Activated T-helper 2 cell treated with anti-CD3 and anti-CD28 coated beads, Interferon-gamma antibody, Interleukin-2, Interleukin-4, amounts not matched to agents 10 μg/mL and 5 μg/mL and 100 μg/mL, durations not matched to agents 14 hours and 24 hours and 36 hours (primary cell): ENCODE measurements at places on chromosomes 12 and 14.

DNA sequence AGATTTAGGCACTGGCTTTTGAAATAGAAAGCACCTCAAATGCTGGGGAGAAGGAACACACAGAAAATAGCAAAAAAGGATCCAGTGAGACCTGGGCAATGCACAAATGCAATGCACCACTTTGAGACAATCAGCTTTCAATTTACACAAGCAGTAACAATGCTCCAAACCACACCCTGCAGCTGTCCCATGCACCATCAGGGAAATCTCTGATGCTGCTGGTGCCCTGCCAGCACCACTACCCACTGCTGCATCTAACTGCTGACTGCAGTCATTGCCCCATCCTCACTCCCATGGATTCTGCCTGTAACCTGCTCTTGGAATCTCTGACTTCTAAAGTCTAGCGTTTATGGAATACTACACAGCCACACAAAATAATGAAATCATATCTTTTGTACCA is 21.0 kb upstream of the HMGA2 start:
- H3K27me3 ChIP-seq = peaks cover 14% of the 10 kb centered on the region
- no peaks in the 10 kb centered on the region for H3K4me1 ChIP-seq
- no peak overlapping the region for H3K27ac ChIP-seq
- no peaks in the 10 kb centered on the region for H3K36me3 ChIP-seq

GRCh38 chr12:10783252-10783651 is 19.2 kb downstream of the TAS2R7 start:
- no peak overlapping the region for H3K27ac ChIP-seq
- DNase-seq = no peak
- H3K4me3 ChIP-seq = no peak overlapping the region

DNA sequence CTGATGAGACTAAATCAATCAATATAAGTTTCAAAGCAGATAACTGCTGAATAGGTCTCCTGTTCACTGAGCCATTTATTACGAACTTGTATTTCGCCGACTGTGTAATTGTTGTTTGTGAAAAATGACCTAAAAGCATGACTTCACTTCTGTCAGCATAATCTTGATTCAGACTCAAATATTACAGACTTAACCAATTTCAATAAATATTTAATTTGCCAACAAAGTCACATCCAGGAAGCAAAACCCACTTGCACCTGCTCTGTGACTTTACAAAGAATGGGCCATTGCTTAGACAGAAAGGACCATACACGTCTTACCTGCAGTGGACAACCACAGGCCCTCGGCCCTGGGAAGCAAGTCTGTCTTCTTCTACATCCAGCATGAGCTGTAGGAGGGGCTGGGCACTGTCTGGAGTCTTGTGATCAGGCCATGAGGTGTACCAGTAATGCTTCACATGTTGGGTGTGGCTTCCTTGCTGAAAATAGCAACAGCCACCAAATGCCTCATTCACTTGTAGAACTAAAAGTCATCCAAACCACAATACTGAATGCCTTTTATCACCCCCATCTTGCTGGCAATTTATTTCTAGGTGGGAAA is 23.5 kb upstream of the PTPRB start:
- no peaks in the 10 kb centered on the region for H3K36me3 ChIP-seq
- no peak overlapping the region for H3K4me3 ChIP-seq
- H3K4me1 ChIP-seq = peaks cover 2% of the 10 kb centered on the region
- no peak overlapping the region for H3K27ac ChIP-seq
- peaks cover 4% of the 10 kb centered on the region for H3K27me3 ChIP-seq

- no peak overlapping the region for H3K27ac ChIP-seq
- no peak overlapping the region for H3K4me3 ChIP-seq
- H3K36me3 ChIP-seq = peaks cover 3% of the 10 kb centered on the region
- DNase-seq = no peak
- no peaks in the 10 kb centered on the region for H3K27me3 ChIP-seq
- no peaks in the 10 kb centered on the region for H3K4me1 ChIP-seq
These were observed 99.5 kb downstream of the KIF26A start for GRCh38 chr14:104237651-104238423.

DNA sequence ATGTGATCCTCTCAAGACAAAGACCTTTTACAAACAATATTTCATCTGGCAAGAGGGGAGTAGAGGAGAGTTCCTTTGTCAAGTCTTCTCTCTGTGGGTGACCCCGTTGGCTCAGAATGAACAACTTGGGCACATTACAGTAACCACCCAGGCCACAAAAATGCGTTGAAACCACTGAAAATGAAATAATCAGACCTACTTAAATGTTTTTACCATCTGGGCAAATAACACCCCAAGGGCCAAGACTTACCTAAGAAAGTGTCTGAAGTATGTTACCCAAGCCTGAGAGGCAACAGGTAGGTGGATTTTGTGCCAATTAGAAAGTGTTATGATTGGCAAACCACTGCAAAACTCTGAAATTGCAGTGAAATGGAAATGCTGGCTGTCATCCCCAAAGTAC is 1.3 kb downstream of the TC2N start:
- peaks cover 84% of the 10 kb centered on the region for H3K4me1 ChIP-seq
- H3K27ac ChIP-seq = peak overlapping the region; percentile 95
- no peak for DNase-seq
- no peaks in the 10 kb centered on the region for H3K27me3 ChIP-seq
- H3K36me3 ChIP-seq = peaks cover 16% of the 10 kb centered on the region
- H3K4me3 ChIP-seq = peak overlapping the region; percentile 89

GRCh38 chr14:85079842-85080730 is 449.9 kb upstream of the FLRT2 start:
- no peaks in the 10 kb centered on the region for H3K4me1 ChIP-seq
- H3K27me3 ChIP-seq = no peaks in the 10 kb centered on the region
- H3K27ac ChIP-seq = no peak overlapping the region
- no peaks in the 10 kb centered on the region for H3K36me3 ChIP-seq
- DNase-seq = no peak

- H3K4me1 ChIP-seq = peaks cover 64% of the 10 kb centered on the region
- no peaks in the 10 kb centered on the region for H3K27me3 ChIP-seq
- DNase-seq = no peak
- peak overlapping the region; percentile 72 for H3K4me3 ChIP-seq
- peak overlapping the region; percentile 77 for H3K27ac ChIP-seq
- peaks cover 58% of the 10 kb centered on the region for H3K36me3 ChIP-seq
These were observed 14.6 kb downstream of the BTG1 start for GRCh38 chr12:92130999-92131398.

- H3K27me3 ChIP-seq = peaks cover 2% of the 10 kb centered on the region
- H3K27ac ChIP-seq = peak overlapping the region; percentile 100
- no peak for DNase-seq
- H3K4me3 ChIP-seq = peak overlapping the region; percentile 98
- peaks cover 22% of the 10 kb centered on the region for H3K36me3 ChIP-seq
These were observed 2.4 kb downstream of the SLC11A2 start for GRCh38 chr12:51023625-51024382.

GRCh38 chr12:98259693-98260092 is 255.7 kb upstream of the TMPO start:
- H3K27me3 ChIP-seq = no peaks in the 10 kb centered on the region
- no peak overlapping the region for H3K27ac ChIP-seq
- H3K4me3 ChIP-seq = no peak overlapping the region
- no peaks in the 10 kb centered on the region for H3K4me1 ChIP-seq
- DNase-seq = no peak

DNA sequence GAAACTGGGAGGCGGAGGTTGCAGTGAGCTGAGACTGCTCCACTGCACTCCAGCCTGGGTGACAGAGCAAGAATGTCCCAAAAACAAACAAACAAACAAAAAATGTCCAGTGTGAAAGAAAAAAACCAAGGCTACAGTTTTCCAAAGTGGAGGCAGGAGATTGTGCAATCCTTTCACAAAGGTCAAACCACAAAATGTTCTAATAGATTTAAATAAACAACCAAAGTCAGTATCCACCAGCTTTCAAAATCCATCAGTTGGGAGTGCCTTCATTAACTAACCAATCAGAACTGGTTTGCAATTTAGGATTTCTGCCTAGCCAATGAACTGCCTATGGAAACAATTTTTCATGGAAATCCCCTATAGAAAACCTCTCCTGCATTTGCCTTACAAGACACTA is 52.3 kb upstream of the TRIM9 start:
- H3K27ac ChIP-seq = no peak overlapping the region
- H3K27me3 ChIP-seq = peaks cover 2% of the 10 kb centered on the region
- no peak overlapping the region for H3K4me3 ChIP-seq
- H3K36me3 ChIP-seq = no peaks in the 10 kb centered on the region
- peaks cover 2% of the 10 kb centered on the region for H3K4me1 ChIP-seq

- H3K27me3 ChIP-seq = no peaks in the 10 kb centered on the region
- peak overlapping the region; percentile 55 for H3K27ac ChIP-seq
- peaks cover 2% of the 10 kb centered on the region for H3K4me1 ChIP-seq
- H3K36me3 ChIP-seq = peaks cover 29% of the 10 kb centered on the region
- no peak for DNase-seq
- no peak overlapping the region for H3K4me3 ChIP-seq
These were observed 34.1 kb downstream of the ACADS start for GRCh38 chr12:120759591-120760348.

- no peaks in the 10 kb centered on the region for H3K27me3 ChIP-seq
- no peak for DNase-seq
- H3K27ac ChIP-seq = no peak overlapping the region
- H3K4me3 ChIP-seq = no peak overlapping the region
- peaks cover 3% of the 10 kb centered on the region for H3K4me1 ChIP-seq
These were observed 37.6 kb upstream of the LTBP2 start for GRCh38 chr14:74649673-74650072.

DNA sequence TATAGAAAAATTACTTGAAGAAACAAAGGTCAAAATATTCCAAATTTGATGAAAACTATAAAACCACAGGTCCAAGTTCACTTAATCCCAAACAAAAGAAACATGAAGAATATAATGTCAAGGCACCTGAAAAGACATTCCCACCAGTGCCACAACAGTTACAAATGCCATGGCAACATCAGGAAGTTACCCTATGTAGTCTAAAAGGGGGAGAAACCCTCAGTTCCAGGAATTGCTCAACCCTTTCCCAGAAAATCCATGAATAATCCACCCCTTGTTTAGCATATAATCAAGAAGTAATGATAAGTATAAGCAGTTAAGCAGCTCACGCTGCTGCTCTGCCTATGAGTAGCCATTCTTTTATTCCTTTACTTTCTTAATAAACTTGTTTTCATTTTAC is 3.8 kb upstream of the ACTR10 start:
- no peak overlapping the region for H3K27ac ChIP-seq
- no peak overlapping the region for H3K4me3 ChIP-seq
- peaks cover 8% of the 10 kb centered on the region for H3K4me1 ChIP-seq
- no peak for DNase-seq

DNA sequence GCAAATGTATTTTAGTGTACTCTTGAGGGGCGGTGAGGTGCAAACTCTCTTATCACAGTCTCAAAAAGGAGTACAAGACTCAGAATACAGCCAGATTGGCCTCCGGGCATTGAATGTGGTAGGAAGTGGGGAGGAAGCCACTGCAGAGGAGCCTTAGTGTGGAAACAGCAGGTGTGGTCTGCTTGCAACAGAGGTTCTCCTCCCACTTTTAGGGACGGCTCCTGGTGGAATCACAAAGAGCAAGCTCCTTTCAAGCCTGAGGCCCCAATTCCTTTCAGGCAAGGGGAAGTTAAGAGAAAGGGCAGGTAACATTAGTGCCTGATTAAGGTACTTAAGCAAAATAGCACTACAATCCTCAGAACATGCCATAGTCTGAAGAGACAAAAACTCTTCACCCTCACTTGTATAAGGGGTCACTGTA is 23.7 kb upstream of the SLC2A3 start:
- no peaks in the 10 kb centered on the region for H3K27me3 ChIP-seq
- peak overlapping the region; percentile 93 for H3K4me3 ChIP-seq
- H3K4me1 ChIP-seq = peaks cover 37% of the 10 kb centered on the region
- peaks cover 18% of the 10 kb centered on the region for H3K36me3 ChIP-seq
- H3K27ac ChIP-seq = peak overlapping the region; percentile 93

GRCh38 chr12:53805791-53806190 is 54.0 kb upstream of the CISTR start:
- H3K27ac ChIP-seq = no peak overlapping the region
- H3K4me1 ChIP-seq = no peaks in the 10 kb centered on the region
- peaks cover 39% of the 10 kb centered on the region for H3K27me3 ChIP-seq
- H3K36me3 ChIP-seq = no peaks in the 10 kb centered on the region
- H3K4me3 ChIP-seq = no peak overlapping the region
- no peak for DNase-seq

GRCh38 chr12:117545216-117545615 is 183.8 kb upstream of the NOS1 start:
- H3K36me3 ChIP-seq = no peaks in the 10 kb centered on the region
- no peaks in the 10 kb centered on the region for H3K4me1 ChIP-seq
- no peak overlapping the region for H3K4me3 ChIP-seq
- H3K27me3 ChIP-seq = no peaks in the 10 kb centered on the region
- no peak for DNase-seq
- H3K27ac ChIP-seq = no peak overlapping the region

GRCh38 chr14:51921026-51921425 is 60.6 kb downstream of the GNG2 start:
- no peak overlapping the region for H3K27ac ChIP-seq
- DNase-seq = no peak
- no peak overlapping the region for H3K4me3 ChIP-seq
- no peaks in the 10 kb centered on the region for H3K27me3 ChIP-seq
- peaks cover 22% of the 10 kb centered on the region for H3K4me1 ChIP-seq

DNA sequence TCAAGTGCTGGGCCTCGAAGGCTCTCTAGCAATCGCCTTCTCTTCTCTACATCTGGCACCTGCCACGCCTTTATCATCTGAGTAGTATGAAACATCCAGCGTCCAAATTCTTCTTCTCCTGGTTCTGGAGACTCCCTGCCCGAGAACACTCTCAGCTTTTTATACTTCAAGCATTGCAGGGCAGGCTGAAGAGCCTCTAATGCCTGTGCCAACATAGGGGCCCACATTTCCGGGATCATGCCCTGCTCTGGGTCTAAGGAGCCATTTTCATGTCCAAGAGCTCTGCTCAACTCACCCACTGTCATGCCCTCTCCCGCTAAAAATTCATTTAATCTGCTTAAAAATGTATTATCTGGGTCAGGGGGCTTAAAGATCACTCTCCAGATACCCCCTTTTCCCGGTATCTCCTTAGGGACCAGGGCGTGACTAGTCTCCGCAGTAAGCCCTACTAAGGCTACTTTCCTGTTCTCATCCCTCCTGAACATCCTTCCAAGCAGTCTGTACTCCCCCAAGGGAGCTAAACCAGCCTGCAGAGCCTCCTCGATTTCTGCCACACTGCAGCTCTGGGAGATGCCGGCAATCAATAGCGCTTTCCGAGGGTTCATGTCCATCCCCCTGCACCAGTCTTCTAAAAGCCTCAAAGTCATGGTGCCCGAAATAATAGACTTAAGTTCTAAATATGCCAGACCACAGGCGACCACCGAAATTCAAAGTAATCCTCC is 940 bp downstream of the MOAP1 start:
- H3K27me3 ChIP-seq = no peaks in the 10 kb centered on the region
- H3K36me3 ChIP-seq = peaks cover 31% of the 10 kb centered on the region
- peaks cover 28% of the 10 kb centered on the region for H3K4me1 ChIP-seq
- H3K4me3 ChIP-seq = peak overlapping the region; percentile 82
- peak overlapping the region; percentile 58 for H3K27ac ChIP-seq

DNA sequence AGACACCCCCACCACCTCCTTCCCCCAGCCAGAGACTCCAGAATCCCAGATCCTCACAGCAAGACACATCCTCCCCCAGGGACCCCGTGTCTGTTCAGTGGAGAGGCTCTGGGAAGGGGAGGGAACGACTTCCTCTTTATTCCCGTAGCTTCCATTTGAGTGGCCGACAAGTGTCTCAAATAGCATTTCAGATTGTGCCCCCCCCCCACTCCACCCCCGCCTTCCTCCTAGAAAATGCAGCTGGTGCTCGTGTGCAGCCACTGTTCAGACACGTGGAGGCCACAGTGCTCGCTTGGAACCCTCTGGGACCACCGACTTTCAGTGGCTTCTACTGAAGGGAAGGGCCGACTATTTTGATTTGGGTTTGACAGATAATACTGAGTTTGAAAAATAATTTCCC is 14.3 kb downstream of the PPP2R5C start:
- no peak for DNase-seq
- no peak overlapping the region for H3K4me3 ChIP-seq
- peaks cover 7% of the 10 kb centered on the region for H3K36me3 ChIP-seq
- peaks cover 17% of the 10 kb centered on the region for H3K27me3 ChIP-seq
